LNCaP clone FGC (cell line): ENCODE measurements at places on chromosomes 7 and 10.

- DNase-seq: no peak
Observed at GRCh38 chr10:69880301-69881081, 78.8 kb downstream of the COL13A1 start.

- DNase-seq: no peak
Observed at GRCh38 chr7:117809958-117810357, 63.3 kb downstream of the CTTNBP2 start.

GRCh38 chr7:41731493-41732435 is 28.9 kb upstream of the INHBA start:
- DNase-seq: no peak

DNA sequence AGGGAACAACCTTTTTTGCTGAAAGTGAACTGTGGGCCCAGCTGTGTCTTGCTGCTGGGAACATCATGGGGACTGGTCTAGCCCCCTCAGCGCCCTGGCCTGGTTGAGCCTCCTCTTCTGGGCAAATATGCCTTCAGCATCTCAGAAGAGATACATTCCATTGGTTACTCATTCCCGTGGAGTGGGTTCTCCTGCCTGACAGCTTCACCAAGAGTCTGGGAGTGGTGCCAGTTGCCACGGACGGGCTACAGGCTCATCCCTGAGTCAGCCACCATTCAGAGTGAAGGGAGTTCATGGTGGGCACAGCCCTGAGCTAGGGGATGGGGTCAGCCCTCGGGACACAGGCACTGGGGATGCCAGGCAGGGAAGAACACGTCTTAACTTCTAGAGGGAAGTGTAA is 81.9 kb downstream of the RAMP3 start:
- DNase-seq: no peak

GRCh38 chr7:138926241-138926612 is 55.0 kb downstream of the KIAA1549 start:
- DNase-seq: no peak

DNA sequence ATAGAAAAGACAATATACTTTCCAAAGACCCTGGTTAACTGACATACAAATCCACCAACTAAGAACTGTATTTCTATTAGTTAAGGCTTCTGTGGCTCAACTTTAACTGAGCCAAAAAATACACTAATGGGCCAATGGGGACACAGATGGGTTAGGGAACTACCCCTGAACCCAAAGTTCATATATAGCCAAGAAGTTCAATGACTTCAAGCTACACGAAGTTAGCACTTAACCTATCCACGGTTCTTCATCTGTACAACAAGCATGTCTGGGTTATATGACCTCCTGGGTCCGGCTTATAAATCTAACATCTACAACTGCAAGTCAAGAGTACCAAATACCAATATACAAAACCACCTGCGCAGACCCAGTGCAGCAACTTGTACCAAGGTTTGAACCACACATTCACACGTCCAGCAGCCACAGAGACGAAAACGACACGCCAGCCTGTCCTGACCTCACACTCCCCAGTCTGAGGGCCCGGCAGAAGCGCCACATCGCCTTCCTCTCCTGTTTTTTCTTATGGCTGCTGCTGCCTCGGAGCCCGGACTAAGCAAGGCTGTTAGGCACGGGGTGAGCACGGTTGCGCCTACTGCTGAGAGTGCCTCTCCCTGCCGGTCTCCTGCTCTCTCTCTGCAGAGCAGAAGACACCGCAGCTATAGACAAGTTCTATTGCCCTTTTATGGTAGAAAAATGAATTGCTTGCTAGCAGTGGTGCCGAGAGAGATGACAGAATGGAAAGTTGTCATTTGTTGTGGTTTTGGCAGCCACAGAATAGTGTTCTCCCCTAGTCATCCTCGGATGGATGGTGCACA is 86.3 kb downstream of the RNF216 start:
- no peak for DNase-seq

DNA sequence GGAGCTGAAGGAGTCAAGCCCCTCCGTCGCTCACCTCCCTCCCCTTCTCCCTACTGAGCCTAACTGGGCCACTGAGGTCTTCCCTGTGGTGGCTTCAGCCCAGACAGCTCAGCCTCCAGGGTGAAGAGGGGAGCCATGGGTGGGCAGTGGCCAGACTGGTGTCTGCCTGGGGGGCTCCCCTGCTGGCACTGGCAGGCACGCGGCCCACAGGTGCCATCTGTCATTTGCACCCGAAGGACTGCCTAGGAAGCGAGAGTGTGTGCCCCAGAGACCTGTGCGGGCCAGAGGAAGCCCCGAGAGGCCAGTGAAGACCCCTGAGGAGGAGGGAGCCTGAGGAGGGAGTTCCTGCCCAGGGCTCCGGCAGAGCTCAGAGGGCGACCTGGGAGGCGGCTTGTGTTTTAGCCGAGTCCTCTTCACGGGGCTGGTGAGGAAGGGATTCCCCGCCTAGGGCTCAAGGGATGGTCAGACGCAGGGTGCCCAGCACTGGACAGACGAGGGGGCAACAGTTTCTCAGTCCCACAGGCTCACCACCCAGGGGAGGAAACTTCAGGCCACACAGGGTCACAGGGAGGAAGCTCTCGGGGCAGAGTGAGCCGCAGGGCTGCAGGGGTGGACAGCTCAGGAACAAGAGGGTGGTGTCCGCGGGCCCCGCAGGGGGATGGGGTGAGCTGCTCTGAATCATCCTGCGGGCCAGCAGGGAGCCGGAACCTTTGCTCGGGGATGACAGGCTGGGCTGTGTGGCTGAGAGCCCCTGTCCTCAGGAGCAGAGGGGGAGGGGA is 76.2 kb upstream of the PPP2R2D start:
- no peak for DNase-seq

- DNase-seq: no peak
Observed at GRCh38 chr10:61902445-61903220, 1.1 kb downstream of the ARID5B start.

- DNase-seq: no peak
Observed at GRCh38 chr7:40742270-40742669, 607.5 kb downstream of the SUGCT start.
